ENCODE measurements at places on chromosomes 5 and 9. TPM values are rescaled to one million over a fixed set of nuclear protein-coding genes. Genes with fewer than 3 reads are reported as not detected.

The NEUROG1 gene
- total RNA-seq: not detected

The PPIC gene
- total RNA-seq: 22.3 TPM

The RBM18 gene
- 15.1 TPM for total RNA-seq

The LCP2 gene
- not detected for total RNA-seq

The QRFP gene
- not detected for total RNA-seq

The CXCL14 gene
- not detected for total RNA-seq

The TNC gene
- total RNA-seq: 1.9 TPM

The MOCS2 gene
- 24.4 TPM for total RNA-seq

GRCh38 chr9:124110307-124110915 lies 98.8 kb downstream of the LHX2 start:
- DNase-seq: peak; percentile 70

DNA sequence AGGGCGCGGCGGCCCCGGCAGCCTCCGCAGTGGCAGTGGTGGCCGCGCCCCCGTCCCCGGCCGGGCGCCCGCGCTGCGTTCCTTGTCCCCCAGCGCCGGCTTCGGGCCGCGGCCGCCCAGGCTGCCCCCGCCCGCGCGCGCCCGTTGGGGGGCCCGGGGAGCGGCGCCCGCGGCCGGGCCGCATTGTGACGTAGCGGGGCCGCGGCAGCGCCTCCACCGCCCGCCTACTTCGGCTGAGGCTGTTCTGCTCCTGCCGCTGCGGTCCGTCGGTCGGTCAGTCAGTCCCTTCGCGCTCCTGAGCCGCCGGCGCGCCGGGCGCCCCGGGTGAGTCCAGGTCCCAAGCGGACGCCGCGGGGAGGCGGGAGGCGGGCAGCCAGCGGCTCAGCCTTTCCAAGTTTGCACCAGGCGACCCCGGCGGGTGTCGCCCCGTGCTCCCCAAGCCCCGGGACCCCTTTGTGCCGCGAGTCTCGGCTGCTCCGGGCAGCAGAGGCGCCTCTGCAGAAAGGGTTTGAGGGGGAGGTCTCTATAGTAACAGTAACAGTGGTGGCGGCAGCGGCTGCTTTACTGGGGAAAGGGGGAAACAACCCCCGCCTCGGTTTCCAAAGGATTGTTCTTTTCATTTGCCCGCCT lies at the start of gene SNCAIP:
Gene SNCAIP, plus strand, starts transcription at position 277 of the 630 bp plus-strand sequence. CDS start 78,898 bp downstream, outside the sequence.
- no peaks in the 10 kb centered on the region for H3K4me1 ChIP-seq
- H3K27ac ChIP-seq: no peak within 1 kb of the TSS
- no peaks in the 10 kb centered on the region for H3K27me3 ChIP-seq
- no peak within 1 kb of the TSS for H3K4me3 ChIP-seq

GRCh38 chr9:113129884-113130283 lies 20.9 kb upstream of the SLC31A2 start:
- no peak for DNase-seq
- H3K4me1 ChIP-seq: no peaks in the 10 kb centered on the region
- no peak overlapping the region for H3K4me3 ChIP-seq
- no peaks in the 10 kb centered on the region for H3K27me3 ChIP-seq
- no peaks in the 10 kb centered on the region for H3K36me3 ChIP-seq
- no peak overlapping the region for H3K27ac ChIP-seq

GRCh38 chr9:90219548-90220118 lies 423.0 kb downstream of the DIRAS2 start:
- H3K4me1 ChIP-seq: no peaks in the 10 kb centered on the region
- H3K27me3 ChIP-seq: peaks cover 4% of the 10 kb centered on the region
- DNase-seq: peak; percentile 8

DNA sequence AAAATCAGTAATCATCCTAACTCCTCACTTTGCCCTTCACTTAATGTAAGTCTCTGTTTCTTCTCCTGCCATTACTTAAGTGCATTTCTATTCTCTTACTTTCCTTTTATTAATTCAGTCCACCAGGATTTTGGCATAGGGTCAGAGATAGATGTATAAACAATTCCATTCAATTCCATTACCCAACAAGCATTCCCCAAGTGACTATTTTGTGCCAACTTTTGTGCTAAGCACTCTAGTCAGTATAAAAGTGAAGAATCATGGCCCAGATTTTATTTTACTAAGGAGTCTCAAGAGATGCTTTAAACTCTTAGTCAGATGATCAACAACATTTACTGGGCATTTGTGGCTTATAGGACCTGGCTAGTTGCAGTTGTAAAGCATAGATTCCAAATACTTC lies 159.3 kb downstream of the DMAC1 start:
- no peak overlapping the region for H3K4me3 ChIP-seq
- no peaks in the 10 kb centered on the region for H3K27me3 ChIP-seq
- no peak overlapping the region for H3K27ac ChIP-seq

GRCh38 chr5:10144040-10144439 lies 105.6 kb downstream of the ATPSCKMT start:
- no peaks in the 10 kb centered on the region for H3K36me3 ChIP-seq
- no peaks in the 10 kb centered on the region for H3K4me1 ChIP-seq
- DNase-seq: no peak
- H3K27me3 ChIP-seq: no peaks in the 10 kb centered on the region
- H3K4me3 ChIP-seq: no peak overlapping the region

DNA sequence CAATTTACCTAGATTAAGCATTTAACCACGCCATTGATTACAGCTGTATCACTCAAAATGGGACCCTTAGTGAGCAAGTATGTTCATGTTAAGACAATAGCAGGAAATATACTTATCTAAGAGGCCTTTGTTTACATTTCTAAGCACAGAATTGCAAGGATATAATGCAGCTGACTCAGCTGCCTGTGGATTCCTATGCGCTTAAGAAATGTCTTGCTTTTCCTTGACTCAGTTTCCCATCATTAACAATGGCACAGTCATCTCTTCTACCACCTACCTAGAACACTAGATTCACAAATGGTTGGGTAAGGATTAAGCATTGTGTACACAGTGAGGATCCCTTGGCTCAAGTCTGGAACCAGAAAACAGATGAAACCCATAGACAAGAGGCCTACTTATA lies 163.8 kb downstream of the TSSK1B start:
- DNase-seq: no peak
- no peaks in the 10 kb centered on the region for H3K27me3 ChIP-seq
- no peaks in the 10 kb centered on the region for H3K36me3 ChIP-seq
- no peak overlapping the region for H3K4me3 ChIP-seq
- H3K27ac ChIP-seq: no peak overlapping the region

DNA sequence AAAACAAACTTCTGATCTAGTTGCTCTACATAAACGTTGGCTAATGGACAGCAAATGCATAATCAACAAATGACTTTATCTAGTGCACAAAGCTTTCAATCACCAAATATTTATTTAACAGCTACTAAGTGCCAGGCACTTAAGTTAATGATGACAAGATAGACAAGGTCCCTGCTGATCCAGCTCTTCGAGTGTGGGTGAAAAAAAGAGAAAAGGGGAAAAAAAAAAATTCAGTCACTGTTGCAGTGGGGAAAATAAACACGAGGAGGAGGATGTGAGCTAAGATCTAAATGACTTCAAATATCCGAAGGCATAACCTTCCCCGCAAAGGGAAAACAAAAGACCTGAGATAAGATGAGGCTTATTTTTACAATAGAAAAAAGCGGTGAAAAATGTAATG lies 9.6 kb downstream of the PSIP1 start:
- DNase-seq: no peak
- no peaks in the 10 kb centered on the region for H3K27me3 ChIP-seq
- no peaks in the 10 kb centered on the region for H3K36me3 ChIP-seq
- H3K27ac ChIP-seq: no peak overlapping the region

GRCh38 chr5:31530541-31531265 lies 1.2 kb downstream of the DROSHA start:
- H3K36me3 ChIP-seq: peaks cover 28% of the 10 kb centered on the region
- no peak for DNase-seq
- H3K4me1 ChIP-seq: peaks cover 28% of the 10 kb centered on the region
- H3K4me3 ChIP-seq: peak overlapping the region; percentile 92
- H3K27me3 ChIP-seq: no peaks in the 10 kb centered on the region

DNA sequence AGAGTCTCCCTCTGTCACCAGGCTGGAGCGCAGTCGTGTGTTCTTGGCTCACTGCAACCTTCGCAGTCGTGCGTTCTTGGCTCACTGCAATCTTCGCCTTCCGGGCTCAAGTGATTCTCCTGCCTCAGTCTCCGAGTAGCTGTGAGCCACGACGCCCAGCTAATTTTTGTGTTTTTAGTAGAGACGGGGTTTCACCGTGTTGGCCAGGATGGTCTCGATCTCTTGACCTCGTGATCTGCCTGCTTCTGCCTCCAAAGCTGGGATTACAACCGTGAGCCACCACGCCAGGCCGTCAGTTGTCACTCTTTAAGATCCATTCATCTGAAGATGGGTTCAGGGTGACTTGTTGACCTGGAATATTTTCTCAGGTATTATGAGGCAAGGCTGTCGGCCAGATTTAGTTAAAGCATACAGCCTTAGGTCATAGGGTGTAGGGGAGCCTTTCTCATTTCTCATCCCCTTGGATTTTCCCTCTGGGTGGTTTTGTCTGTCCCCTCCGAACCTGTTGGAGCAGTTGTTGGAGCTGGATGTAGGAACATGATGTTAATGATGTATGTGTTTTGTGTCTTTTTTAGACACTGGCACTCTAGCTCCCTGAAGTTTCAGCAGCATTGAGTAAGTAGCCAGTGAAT lies 1.6 kb downstream of the SLC22A5 start:
- no peaks in the 10 kb centered on the region for H3K36me3 ChIP-seq
- H3K4me3 ChIP-seq: peak overlapping the region; percentile 75
- no peak for DNase-seq
- H3K27me3 ChIP-seq: no peaks in the 10 kb centered on the region
- H3K27ac ChIP-seq: peak overlapping the region; percentile 45

- H3K4me1 ChIP-seq: no peaks in the 10 kb centered on the region
- DNase-seq: no peak
- H3K4me3 ChIP-seq: no peak overlapping the region
- no peaks in the 10 kb centered on the region for H3K36me3 ChIP-seq
- H3K27ac ChIP-seq: no peak overlapping the region
These were observed 13.3 kb upstream of the BTNL3 start for GRCh38 chr5:180975338-180975737.

- H3K4me1 ChIP-seq: 0 out of 2 replicates have a peak, but pooled peaks cover 6% of the 10 kb centered on the region
- H3K27me3 ChIP-seq: no peaks in the 10 kb centered on the region
- no peak overlapping the region for H3K27ac ChIP-seq
- no peaks in the 10 kb centered on the region for H3K36me3 ChIP-seq
These were observed 131.7 kb upstream of the VLDLR start for GRCh38 chr9:2489838-2490314.

Data from PC-9 (cell line).